ENCODE measurements at places on chromosomes 2 and 18. TPM values are rescaled to one million over a fixed set of nuclear protein-coding genes. Genes with fewer than 3 reads are reported as not detected.

DNA sequence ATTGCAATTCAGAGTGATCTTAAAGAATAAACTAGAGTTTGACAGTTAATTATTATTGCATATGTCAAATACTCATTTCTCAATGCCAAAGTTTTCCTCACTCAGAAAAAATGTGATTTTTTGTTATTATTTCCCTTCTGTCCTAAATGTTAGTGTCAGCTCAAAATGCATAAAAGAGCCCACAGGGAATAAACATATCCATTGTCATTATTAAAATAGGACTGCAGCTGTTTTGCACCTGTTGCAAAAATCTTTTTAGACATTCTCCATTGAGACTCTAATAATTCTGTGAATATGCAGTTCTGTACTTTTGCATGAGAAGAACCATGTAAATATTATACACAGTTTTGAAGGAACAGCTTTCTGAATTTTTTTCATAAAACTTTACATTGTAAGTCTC lies 540.0 kb upstream of the SLC39A10 start:
- DNase-seq: no peak

DNA sequence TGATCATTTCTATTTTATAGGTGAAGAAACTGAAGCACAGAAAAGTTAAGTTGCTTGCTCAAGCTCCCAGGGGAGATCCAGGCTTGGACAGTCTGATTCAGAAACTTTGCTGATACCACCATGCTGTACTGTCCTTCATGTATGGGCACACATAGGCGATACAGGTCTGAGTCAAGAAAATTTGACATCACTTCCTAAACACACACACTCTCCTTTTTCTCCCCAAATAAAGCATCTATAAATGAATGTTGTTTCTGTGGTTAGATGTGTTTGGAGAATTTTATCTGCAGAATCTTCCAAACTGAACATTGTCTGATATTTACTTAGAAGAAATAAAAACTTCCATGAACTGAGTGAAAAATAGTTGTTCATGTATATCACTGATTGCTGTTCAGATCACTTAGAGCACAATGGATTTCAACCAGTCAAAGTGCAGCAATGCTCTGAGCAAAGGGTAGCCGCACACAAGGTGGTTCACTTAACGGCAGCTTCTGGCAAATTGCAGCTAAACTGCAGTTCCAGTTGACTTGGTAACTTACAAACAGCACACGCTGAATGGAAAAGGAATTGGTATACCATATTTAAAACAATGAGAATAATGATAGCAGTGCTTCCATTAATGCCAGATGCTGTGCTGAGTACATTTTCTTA lies 10.0 kb upstream of the AGFG1 start:
- DNase-seq: no peak

DNA sequence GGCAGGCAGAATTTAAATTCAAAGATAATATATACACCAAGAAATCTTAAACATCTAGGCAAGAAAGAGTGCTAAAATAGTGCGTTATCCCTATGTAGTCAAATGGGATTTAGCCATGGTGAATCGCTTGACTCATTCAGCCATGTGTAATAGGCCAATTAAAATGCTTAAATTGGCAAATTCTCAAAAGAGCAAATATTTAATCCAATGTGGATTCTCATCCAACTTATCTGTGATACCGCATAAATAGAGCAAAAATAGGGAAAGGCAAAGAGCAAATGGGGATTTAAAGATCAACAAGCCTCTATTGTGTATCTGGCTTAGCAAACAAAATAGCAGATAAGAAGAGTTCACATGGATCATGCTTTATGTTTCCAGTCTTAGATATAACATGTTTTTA lies 123.2 kb upstream of the RPRM start:
- no peak for DNase-seq

DNA sequence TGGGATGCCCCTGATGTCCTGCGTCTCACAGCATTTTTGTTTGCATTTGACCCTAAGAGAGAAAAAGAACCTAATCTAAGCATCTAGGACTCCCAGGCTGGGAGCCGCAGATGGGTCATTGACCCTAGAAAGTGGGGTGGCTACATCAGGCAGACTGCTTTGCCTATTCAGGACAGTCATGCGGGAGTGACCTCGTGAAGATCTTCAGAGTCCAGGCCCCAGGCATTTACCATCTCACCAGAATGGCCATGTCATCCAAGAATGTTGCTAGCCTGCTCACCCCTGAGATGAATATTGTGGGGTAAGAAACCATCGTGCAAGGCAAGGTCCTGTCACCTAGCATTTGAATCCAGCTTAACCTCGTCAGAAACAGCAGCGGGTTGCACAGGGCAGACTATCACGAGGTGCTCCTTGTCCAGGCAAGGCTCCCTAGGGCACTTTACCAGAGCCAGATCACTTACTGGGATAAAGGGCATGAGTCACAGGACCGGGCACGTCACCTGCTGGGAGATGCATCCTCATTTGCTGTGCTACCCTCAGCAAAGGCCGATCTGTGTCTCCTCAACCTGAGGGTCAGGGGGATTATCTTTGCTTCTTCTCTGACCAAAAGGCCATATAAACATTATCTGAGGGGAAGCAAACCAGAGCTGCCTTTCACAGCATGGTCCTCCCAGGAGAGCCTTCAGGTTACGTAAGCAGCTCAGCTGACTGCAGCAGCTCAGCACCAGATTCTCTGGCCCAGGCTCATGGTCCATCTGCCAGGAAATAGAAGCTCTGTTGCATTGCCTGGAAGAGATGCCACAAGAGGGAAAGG lies 162.3 kb downstream of the ACKR3 start:
- DNase-seq: peak; percentile 79

GRCh38 chr2:61356261-61356957 lies 114.5 kb downstream of the USP34 start:
- DNase-seq: peak; percentile 45

DNA sequence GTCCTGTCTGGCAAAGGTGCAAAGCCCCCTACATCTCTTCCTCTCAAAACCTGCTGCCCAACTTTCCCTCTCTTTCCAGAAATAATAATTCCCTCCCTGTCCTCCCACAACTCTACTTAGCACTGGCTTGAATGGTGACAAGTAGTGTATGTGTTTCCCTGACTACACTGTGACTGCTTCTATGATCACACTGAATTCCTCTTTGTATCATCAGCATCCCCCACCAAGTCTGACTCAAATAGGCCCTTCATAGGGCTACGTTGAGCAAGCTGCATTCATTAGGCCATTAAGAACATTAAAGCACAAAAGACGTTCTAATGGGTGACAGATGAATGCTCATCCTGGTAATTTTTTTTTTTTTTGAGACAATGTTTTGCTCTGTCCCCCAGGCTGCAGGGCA lies 13.7 kb upstream of the ST3GAL5 start:
- no peak for DNase-seq

- DNase-seq: no peak
These were observed 88.5 kb upstream of the TACR1 start for GRCh38 chr2:75287624-75288316.

GRCh38 chr18:76823161-76823538 lies 793 bp downstream of the ZNF236 start:
- DNase-seq: no peak

GRCh38 chr2:120287183-120288015 lies 34.7 kb downstream of the RALB start:
- DNase-seq: peak; percentile 53

- DNase-seq: peak; percentile 68
These were observed 64.2 kb upstream of the CAPN13 start for GRCh38 chr2:30871440-30871839.

GRCh38 chr2:31053929-31054782 lies 84.1 kb downstream of the GALNT14 start:
- DNase-seq: no peak

DNA sequence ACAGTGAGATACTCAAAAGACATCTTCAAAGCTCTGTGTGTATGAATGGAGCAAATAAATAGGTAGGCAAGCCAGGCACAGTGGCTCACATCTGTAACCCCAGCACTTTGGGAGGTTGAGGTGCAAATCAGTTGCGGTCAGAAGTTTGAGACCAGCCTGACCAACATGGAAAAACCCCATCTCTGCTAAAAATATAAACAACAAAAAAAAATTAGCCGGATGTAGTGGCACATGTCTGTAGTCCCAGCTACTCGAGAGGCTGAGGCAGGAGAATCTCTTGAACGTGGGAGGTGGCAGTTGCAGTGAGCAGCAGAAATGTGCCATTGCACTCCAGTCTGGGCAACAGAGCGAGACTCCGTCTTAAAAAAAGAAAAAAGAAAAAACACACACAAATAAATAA lies 945.1 kb upstream of the PIK3C3 start:
- DNase-seq: no peak

DNA sequence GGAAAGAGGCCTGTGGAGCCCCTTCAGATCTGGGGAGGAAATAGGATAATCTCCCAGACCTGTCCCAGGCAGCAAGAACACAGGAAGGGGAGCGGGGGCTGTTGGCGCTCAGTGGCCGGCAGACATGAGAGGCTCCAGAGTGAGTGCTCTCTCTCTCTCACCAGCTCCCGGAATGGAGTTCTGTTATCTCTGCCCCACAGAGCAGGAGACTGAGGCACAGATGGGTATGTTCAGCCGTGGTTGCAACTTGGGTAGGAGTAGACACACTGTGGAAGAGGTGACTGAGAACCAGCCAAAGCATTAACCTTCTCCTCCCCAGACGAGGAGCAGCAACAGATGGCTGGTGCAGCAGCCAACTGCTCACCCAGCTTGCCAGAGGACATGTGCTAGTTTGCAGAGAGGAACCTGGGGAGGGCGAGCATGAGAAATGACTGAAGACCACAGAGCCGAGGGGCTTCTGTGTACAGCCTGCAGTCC lies 82.0 kb downstream of the NRP2 start:
- DNase-seq: no peak

GRCh38 chr18:7958897-7959146 lies 391.7 kb downstream of the PTPRM start:
- DNase-seq: no peak

GRCh38 chr18:48932822-48933510 lies 17.8 kb downstream of the SMAD7 start:
- DNase-seq: no peak

GRCh38 chr2:226792155-226792881 lies 7.3 kb downstream of the IRS1 start:
- peak; percentile 42 for DNase-seq

GRCh38 chr18:425106-425745 lies 75.3 kb downstream of the COLEC12 start:
- no peak for DNase-seq

DNA sequence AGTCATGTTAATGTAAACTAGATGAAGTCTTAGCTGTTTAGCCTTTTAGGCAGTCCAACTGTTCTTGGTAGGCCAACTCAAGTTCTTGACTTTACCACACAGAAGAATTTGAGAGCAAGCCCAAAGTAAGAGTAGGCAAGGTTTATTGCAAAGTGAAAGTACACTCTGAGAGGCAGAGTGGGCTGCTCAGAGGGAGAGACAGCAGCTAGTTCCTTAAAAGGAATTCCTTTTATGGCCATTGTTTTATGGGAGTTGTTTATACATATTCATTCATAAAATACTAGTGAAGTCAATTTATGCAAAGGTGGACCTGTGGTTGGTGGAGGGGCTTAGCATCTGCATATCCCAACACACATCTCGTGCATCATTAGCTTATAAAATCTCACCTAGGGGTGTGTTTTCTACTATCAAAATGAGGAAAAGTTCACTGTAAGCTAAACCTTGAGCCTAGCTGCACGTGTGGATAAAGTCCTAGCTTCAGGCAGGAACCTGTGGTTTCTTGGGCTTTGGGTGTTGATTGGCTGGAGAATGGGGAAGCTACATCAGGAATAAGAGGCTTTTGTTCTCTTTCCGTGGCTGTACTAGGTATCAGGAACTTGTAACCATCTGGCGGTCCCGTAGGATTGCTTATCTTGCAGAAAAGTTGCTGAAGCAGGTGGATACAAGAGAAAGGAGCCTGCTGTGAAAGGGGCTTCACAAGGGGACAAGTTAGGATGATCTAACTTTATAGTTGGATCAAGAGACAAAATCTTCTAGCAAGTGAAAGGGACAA lies 110.4 kb upstream of the GULP1 start:
- peak; percentile 1 for DNase-seq

DNA sequence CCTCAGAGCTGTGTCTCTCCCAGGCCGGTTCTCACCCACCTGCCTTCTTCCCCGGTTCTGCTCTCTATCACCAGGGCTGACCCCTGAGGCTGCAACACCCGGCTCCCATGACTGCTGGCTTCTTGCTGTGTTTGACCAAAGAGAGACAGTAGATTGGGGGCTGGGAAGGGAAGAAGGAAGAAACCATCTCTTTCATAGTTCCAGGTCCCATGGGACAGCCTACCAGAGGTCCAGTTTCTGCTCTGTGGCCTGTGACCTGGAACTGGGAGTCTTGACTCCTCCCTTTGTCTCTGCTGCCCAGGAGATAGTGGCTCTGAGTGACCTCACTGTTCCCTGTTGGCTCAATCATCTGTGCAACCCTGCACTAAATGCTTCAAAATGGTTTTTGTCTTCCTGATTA lies 38.1 kb downstream of the ALPK2 start:
- DNase-seq: no peak

DNA sequence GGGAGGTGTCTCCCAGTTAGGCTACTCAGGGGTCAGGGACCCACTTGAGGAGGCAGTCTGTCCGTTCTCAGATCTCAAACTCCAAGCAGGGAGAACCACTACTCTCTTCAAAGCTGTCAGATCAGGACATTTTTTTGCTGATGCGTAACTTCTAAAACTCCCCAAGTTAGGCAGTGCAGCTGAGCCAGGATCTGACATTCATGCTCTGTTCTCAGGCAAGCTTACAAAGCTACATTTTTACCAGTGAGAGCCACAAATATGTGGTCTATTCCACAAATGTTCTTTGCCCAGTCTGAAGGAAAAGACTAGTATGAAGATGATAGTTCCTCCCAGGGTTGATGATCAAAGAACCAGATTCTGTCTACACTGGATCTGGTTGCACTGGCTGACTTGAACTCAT lies 184.1 kb downstream of the MTCL1 start:
- DNase-seq: no peak

DNA sequence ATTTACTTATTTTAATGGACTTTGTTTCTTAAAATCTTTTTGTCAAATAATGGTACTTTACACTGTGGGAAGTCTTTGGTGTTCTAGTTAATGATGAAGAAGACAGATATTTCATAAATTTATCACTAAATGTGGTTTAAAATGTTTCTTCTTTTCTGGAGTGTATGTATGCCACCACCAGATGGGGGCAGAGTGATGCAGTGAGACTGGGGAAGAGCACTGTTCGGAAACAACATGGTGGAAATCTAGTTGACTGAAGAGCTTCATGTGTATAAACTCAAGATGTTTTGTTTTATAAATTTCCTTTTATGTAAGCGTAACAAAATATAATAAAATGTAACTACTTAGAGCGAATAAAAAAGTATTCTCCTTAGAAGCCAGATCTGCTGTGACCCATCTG lies 195.1 kb downstream of the KCNE4 start:
- DNase-seq: peak; percentile 34

GRCh38 chr2:42888321-42889245 lies 96.2 kb upstream of the HAAO start:
- DNase-seq: no peak

GRCh38 chr2:127654838-127655175 lies 8.9 kb downstream of the GPR17 start:
- no peak for DNase-seq

- DNase-seq: no peak
These were observed 14.5 kb downstream of the DNAJC27 start for GRCh38 chr2:24957221-24957620.

Gene ITPRIPL1
- not detected for total RNA-seq

Gene GPR45
- not detected for total RNA-seq

Gene FAP
- total RNA-seq: 8.7 TPM

Gene ONECUT2
- 0.49 TPM for total RNA-seq

Gene ZNF513
- total RNA-seq: 14.8 TPM

Gene LOXHD1
- total RNA-seq: not detected

Gene SERPINB7
- total RNA-seq: 2.6 TPM

Gene LHCGR
- not detected for total RNA-seq

Gene PREB
- 68.5 TPM for total RNA-seq

Gene LRPPRC
- 160 TPM for total RNA-seq

Gene SLC5A7
- total RNA-seq: not detected

Gene OTOS
- not detected for total RNA-seq

Gene STARD6
- total RNA-seq: not detected

Gene SLC66A2
- 24.5 TPM for total RNA-seq
